HFFc6 (cell line): ENCODE measurements at places on chromosomes 4 and X. TPM values are rescaled to one million over a fixed set of nuclear protein-coding genes. Genes with fewer than 3 reads are reported as not detected.

DNA sequence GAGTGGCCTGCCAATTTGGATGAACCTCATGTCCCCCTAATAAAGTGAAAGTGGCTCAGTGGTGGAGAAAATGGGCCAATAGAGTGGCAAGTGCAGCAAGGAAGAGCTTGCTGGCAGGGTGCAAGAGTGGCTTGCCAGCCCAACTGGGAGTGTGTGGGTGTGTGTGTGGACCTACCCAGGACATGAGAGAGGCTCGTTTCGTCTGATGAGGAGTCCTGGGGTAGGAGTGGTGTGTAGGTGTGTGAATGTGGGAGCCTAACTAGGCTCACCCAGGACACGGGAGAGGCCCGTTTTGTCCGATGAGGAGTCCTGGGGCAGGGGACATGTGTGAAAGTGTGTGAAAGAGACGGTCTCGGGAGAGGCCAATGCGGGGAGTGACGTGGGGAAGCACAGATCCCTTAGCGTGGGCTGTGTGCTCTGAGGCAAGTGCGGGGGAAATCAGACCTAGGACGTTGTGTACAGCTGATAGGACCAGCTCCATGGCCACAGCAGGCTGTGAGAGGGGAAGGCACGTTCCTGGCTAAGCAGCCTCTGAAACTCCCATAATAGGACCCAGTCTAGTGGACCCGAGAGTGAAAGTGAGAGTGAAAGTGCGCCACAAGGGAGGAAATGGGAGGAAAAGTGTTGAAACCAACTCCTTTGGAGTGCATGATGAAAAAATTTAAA is 5.3 kb downstream of the GAGE10 start:
- H3K27ac ChIP-seq, result peak overlapping the region; percentile 32
- no peak for DNase-seq
- peaks cover 21% of the 10 kb centered on the region for H3K4me1 ChIP-seq
- no peaks in the 10 kb centered on the region for H3K36me3 ChIP-seq

SMPX gene
- total RNA-seq, result not detected in 3 replicates

GRCh38 chr4:85726555-85726954 is 251.6 kb downstream of the ARHGAP24 start:
- peaks cover 6% of the 10 kb centered on the region; the same call in 1 of the 2 replicates for H3K4me1 ChIP-seq
- DNase-seq, result no peak
- no peak overlapping the region for H3K27ac ChIP-seq
- H3K27me3 ChIP-seq, result no peaks in the 10 kb centered on the region

- DNase-seq, result no peak
- peak overlapping the region; percentile 61 for H3K27ac ChIP-seq
- no peak overlapping the region; the same call in 1 of the 2 replicates for H3K4me3 ChIP-seq
- peaks cover 73% of the 10 kb centered on the region for H3K36me3 ChIP-seq
- peaks cover 34% of the 10 kb centered on the region; the same call in 1 of the 2 replicates for H3K4me1 ChIP-seq
Measured at GRCh38 chr4:150255610-150256224, 177.5 kb downstream of the DCLK2 start.

GRCh38 chr4:25065431-25065858 is 34.7 kb upstream of the LGI2 start:
- no peaks in the 10 kb centered on the region for H3K36me3 ChIP-seq
- peaks cover 20% of the 10 kb centered on the region; the same call in 1 of the 2 replicates for H3K27me3 ChIP-seq
- DNase-seq, result no peak
- H3K4me3 ChIP-seq, result no peak overlapping the region
- no peak overlapping the region for H3K27ac ChIP-seq

- no peaks in the 10 kb centered on the region for H3K36me3 ChIP-seq
- DNase-seq, result peak; percentile 3
- H3K4me1 ChIP-seq, result peaks cover 9% of the 10 kb centered on the region
- H3K4me3 ChIP-seq, result no peak overlapping the region
- 0 out of 2 replicates have a peak overlapping the region, but pooled peaks have one; percentile 7 for H3K27ac ChIP-seq
Measured at GRCh38 chr4:101114936-101115372, 232.4 kb downstream of the PPP3CA start.

PRDM8 gene
- total RNA-seq, result 19.0 to 24.0 TPM (median 23.6 TPM) in 3 replicates

TDO2 gene
- total RNA-seq, result not detected in 2 replicates

- H3K27me3 ChIP-seq, result no peaks in the 10 kb centered on the region; the same call in 1 of the 2 replicates
- H3K4me3 ChIP-seq, result no peak overlapping the region
- DNase-seq, result no peak
- no peaks in the 10 kb centered on the region for H3K36me3 ChIP-seq
- H3K27ac ChIP-seq, result no peak overlapping the region
Measured at GRCh38 chr4:68592673-68593072, 16.6 kb upstream of the UGT2B17 start.

DNA sequence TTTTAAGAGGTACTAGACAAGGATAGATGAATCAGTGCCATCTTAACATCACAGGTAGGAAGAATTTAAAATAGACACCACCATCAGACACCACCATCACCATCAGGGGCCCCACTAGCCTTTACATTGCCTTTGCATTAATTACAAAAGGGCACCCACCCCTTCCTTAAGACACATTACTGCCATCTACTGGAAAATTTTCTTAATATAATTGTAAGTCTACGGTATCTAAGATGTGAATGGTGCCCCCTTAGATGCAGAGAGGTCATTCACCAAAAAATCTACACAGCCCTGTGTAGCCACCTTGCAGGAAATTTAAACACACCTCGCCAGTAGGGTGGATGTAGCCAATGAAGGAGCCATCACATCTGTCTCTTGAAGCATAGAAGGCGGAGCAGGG is 184.1 kb downstream of the MID1IP1 start:
- H3K27ac ChIP-seq, result no peak overlapping the region
- H3K4me3 ChIP-seq, result no peak overlapping the region
- DNase-seq, result no peak
- H3K36me3 ChIP-seq, result no peaks in the 10 kb centered on the region

CXCL3 gene
- 0.40 to 1.3 TPM (median 0.72 TPM) in 3 replicates for total RNA-seq
